ENCODE measurements at places on chromosomes 1 and 21.

- DNase-seq, result no peak
Measured at GRCh38 chr1:154406886-154407197, 1.7 kb downstream of the IL6R start.

DNA sequence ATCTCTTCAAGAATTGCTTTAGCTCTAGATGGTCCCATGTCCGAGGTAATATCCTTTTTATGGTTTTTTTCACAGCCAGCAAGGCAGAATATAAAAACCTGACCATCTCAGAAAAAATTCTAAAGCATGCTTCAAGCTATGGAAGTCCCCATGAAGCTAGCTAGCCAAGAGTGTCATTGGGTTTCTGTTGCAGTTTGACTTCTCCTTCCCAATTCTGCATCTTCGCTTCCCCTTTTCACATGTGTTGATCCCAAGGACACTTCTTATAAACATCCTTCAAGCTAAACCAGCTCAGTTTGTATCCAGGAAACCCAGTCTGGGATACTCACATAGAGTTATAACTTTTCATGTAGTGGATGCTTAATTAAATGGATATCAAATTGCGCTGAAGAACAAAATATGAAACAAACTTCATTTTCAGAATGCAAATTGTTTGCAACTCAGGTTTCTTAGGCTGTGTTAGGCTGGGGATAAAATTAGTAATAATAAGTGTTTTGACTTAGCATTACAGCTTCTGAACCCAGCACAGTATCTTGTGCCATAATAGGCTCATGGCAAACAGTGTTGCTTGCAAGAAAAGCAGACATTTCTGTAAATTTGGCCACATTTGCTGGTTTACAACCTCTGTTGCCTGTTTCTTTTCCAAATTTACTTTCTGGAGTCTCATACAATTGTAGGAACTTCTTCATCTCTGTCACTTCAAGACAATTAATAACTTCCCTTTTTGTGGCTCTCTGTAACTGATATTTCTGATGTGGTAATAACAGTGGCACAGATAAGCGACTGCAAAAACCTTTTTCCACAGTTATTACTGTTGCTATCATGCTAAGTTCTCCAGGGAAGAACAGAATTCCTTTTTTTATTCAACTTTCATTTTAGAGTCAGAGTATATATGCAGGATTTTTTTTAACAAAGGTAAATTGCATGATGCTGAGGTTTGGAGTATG, 53.2 kb downstream of the NCAM2 start:
- DNase-seq, result no peak

DNA sequence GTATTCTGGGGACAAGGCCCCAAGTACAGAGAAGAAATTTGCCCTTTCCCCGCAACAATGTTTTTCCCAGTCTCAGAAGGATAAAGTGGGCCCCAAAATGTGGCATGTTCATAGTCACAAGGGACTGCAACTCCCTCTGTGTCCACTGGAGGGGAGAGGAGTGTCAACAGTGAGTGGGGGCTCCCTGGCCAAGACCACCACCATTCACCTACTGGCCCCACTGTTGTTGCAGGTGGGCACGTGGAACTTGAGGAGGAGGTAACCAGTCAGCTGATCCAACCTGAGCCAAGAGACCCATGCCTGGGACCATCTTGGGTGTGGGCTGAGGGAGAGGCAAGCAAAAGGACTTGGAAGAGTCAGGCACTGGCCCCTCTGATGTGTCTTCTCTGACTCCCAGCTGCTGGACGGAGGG, 777 bp downstream of the NUDT17 start:
- DNase-seq, result no peak

GRCh38 chr1:43358121-43358745, 548 bp upstream of the CDC20 start:
- DNase-seq, result peak; percentile 73

DNA sequence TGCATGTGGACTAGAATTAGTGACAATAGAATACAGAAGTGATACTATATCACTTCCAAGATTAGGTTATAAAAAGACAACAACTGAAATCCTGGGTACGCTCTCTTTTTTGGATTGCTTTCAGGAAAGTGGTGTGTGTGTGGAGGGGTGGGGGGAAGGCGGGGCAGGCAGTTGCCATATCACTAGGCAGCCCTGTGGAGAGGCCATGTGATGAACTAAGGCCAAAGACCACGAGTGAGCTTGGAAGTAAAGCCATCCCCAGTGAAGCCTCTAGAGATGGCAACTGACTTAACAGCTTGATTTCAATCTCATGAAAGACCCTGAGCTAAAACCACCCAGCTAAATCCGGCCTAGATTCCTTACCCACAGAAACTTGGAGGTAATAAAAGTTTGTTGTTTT, 6.2 kb upstream of the ASPM start:
- no peak for DNase-seq

Measured in DMS79 treated with DMSO at 0.1 percent for 48 hours (cell line).